ENCODE measurements at places on chromosomes 2 and 18.

GRCh38 chr2:165877565-165878550, 75.7 kb downstream of the TTC21B start:
- no peak for DNase-seq

GRCh38 chr2:57696016-57696415, 350.6 kb upstream of the VRK2 start:
- DNase-seq = peak; percentile 44

GRCh38 chr2:10452312-10452711, 4.2 kb upstream of the ODC1 start:
- DNase-seq = peak; percentile 58

GRCh38 chr2:169761251-169761969, 27.8 kb downstream of the KLHL23 start:
- DNase-seq = no peak

DNA sequence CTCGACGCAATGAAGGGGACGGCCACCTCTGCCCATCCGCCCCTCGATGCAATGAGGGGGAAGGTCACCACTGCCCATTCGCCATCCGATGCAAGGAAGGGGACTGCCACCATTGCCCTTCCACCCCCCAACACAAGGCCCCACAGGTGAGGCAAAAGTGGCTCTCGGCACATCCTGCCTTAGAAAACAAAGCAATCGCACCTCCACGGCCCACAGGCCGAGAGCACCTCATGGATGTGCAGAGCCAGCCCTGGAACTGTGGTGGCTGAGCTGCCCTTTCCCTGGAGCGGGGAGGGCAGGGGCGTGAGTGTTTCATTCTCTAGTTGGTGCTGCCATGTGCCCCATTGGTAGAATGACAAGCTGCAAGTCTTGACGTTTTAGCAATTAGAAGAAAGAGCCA, 320.6 kb upstream of the SALL3 start:
- no peak for DNase-seq

Data from NCI-H2081 (cell line).